ENCODE measurements at places on chromosomes 7 and 10.

DNA sequence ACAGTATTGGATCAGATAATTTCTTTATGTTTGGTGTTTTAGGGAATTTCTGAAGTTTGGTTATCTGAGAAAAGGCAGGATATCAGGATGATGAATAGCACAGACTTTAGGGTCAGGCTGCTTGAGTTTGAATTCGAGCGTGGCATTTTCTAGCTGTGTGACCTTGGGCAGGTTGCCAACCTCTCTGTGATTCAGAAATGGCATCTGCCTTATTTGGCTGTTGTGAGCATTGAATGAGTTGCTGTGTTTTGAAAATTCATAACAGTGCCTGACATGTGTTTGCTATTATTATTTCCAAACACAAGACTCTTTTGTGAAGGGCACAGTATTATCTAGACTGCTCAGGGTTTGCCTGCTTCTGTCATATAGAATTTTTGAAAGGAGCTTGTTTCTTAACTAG lies 66.9 kb downstream of the NXPH1 start:
- DNase-seq = no peak

GRCh38 chr7:70319057-70319456 lies 720.8 kb downstream of the AUTS2 start:
- no peak for DNase-seq

GRCh38 chr10:93973748-93974445 lies 19.8 kb upstream of the PLCE1 start:
- no peak for DNase-seq

DNA sequence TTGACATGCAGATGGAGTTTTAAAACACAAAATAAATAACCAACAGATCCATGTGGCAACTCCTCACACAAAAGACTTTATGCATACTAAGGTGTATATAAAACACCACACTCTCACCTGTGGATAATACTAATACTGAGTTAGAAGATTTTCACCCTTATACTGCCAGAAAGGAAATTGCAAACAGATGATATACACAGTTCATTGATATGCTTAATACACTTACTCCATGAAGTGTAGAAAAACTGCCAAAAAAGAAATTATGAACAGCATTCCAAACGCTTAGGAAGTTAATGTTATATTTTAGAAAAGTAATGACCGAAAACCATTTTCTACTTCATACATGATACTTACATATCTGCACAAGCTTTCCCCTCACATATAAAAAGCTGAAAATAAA lies 17.6 kb upstream of the SNX13 start:
- no peak for DNase-seq

DNA sequence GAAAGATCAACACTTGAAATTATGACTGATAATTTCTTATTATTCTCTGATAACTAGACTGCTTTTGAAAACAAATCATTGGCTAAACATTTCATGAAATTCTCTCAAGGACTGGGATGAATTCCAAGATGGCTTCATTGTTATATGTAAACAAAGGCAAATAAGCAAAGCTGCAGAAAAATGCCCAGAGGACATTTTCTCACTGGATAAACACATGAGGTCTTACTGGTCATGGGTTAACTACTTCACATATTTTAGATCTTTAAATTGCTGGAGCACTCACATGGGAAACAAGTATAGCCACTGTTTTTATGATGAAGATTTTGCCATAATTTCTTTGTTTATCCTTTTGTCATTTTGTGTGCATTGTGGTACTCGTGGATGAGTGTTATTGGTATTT lies 239.1 kb downstream of the PHF14 start:
- no peak for DNase-seq

DNA sequence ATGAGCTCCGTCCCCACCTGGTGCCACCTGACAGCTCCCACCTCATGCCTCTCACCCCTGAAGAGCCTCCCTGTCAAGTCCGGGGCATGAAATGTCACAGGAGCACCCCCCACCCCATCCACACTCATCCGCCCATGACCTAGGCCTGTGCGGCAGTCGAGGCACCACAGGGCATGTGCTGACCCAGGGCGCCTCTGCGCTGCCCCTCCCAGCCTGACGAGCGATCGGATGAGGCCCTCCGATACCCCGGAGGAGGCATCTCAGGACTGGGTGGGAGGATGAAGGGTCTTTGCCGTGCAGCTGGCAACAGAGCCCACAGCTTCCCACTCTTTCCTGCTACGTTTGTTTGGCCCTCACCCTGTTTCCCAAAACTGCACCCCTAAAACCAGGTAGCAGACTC lies 184.4 kb upstream of the TCERG1L start:
- no peak for DNase-seq

DNA sequence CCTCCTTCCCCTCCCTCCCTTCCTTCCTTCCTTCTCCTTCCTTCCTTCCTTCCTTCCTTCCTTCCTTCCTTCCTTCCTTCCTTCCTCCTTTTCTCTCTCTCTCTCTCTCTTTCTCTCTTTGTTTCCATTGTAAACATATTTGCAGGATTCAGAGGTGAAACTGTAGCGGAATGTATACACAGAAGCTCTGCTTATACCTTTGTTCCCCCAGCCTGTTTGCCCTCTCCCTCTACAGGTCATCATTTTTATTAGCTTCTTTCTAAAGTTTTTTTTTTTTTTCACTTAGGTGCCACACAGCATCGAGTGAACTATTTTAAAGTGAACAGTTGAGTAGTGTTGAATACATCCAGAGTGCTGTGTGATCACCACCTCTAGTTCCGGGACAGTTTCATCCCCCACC lies 20.7 kb downstream of the SDK1 start:
- no peak for DNase-seq

DNA sequence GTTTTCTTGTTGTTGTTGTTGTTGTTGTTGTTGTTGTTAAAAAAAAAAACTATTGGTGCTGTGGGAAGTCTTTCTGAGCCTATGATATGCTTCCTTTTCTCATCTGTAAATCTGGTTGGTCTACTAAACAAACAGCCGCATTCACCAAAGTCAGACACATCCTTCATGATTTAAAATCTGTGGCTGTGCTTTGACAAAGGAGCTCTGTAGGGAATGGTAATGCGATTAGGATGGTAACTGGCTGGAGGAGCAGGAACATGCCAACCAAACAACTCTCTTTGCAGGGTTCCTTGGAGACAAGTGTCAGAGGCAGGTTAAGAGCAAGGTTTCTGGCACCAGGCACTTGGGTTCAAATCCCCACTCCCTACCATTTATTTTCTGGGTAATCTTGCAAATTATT lies 14.9 kb upstream of the SP4 start:
- DNase-seq = no peak

GRCh38 chr7:6256677-6257535 lies 15.5 kb downstream of the CYTH3 start:
- DNase-seq = no peak

- DNase-seq = no peak
These were observed 470.7 kb downstream of the TFEC start for GRCh38 chr7:115559877-115560276.

DNA sequence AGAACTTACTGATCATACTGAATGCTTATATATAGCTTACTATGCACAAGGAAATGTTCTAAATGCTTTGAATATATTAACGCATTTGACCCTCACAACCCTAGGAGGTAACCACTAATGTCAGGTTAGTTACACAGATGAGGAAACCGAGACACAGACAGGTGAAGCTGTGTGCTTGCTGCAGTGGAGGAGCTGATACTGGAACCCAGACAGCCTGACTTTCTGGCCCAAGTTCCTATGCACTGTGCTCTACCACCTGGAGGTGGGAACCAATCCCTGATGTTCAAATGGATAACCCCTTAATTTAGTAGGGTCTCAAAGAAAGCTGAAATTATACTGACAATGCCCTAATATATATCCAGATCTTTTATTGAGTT lies 119.6 kb downstream of the SORBS1 start:
- DNase-seq = no peak

DNA sequence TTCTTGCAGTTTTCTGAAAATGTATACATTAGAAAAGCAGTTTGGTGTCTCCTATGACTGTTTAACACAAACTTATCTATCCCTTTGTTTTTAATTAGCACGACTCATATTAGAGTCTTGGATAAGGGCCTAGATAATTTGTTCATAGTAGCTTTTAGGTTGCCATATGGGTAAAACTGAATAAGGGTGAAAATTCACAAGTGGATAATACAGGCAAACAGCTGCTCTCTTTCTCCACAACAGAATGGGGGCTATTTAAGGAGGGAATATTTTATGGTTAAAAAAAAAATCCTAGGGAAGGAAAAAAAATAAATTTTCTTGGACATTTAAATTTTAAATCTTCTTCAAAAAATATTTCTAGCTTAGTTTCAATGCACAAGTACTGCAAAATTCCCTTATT lies 1416.1 kb downstream of the GATA3 start:
- DNase-seq = no peak

DNA sequence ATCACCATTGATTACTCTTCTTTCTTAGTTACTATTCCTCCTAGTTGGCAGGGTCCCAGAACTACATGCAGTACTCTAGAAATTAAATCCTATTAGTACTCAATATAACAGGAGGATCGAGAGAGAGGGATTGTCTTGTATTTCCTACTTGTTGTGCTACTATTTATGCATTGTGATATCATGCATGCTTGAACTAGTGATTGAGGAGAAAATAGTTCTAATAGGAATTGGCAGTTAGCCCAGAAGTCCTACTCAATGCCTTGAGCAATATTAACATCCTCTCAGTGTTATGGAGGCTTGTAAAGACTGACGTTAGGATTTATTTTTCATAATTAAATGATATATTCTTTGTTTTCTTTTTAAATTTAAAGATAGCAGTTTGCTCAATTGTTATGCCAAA lies 67.4 kb downstream of the FOXP2 start:
- DNase-seq = no peak

DNA sequence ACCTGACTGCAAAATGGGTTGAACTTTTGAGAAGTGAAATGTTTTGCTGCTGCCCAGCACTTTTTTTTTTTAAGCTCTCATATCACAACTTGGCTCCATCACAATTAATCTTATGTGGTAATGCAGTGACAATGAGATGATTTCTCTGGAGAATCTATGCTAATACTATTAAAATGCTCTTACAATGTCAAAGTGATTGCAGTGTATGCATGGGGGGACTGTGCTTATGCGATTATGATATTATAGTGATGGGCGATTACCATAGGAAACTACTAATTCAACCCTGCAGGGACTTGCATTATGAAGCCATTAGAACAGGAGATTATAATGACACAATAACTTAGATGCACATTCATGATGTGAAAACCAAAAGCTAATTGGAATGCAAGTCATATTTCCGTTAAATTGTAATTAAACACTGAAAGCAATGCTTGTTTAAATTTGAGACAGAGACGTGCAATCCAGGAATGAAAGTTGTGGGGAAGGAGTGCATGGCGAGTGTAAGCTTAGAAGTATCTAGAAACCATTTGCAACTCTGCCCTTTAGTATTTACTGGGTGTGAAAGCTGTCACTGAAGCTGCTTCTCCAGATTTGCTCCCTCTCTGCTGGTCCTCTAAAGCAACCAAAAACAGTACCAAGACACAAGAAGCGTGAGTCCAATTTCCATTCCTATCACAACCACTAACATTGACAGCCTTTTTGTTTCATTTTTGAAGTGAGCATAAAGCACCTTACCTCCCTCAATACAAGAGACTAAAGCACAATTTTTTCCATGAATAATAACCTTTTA lies 21.6 kb downstream of the PTER start:
- DNase-seq = no peak

DNA sequence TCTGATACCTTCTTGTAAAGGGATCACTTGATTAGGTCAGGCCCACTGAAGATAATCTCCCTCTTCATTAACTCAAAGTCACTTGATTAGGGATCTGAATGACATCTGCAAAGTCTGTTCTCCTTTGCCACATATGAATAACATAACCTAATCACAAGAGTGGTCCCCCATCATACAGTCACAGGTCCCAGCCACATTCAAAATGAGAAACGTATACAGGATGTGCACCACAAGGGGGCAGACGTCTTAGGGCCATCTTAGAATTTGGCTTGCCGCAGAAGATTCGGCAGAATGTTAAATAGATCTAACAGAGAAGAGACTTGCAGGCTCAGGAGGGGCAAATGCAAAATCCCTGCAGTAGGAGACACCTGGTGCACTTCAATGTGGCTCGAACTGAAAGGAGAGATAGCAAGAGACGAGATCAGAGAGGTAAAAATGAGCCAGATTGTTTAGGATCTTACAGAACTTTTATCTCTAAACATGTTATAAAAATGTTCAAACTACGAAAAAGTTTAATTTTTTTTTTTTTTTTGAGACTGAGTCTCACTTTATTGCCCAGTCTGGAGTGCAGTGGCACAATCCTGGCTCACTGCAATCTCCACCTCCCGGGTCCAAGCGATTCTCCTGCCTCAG lies 10.4 kb upstream of the SMC3 start:
- peak; percentile 66 for DNase-seq

GRCh38 chr7:35257251-35258124 lies 3.6 kb upstream of the TBX20 start:
- no peak for DNase-seq

DNA sequence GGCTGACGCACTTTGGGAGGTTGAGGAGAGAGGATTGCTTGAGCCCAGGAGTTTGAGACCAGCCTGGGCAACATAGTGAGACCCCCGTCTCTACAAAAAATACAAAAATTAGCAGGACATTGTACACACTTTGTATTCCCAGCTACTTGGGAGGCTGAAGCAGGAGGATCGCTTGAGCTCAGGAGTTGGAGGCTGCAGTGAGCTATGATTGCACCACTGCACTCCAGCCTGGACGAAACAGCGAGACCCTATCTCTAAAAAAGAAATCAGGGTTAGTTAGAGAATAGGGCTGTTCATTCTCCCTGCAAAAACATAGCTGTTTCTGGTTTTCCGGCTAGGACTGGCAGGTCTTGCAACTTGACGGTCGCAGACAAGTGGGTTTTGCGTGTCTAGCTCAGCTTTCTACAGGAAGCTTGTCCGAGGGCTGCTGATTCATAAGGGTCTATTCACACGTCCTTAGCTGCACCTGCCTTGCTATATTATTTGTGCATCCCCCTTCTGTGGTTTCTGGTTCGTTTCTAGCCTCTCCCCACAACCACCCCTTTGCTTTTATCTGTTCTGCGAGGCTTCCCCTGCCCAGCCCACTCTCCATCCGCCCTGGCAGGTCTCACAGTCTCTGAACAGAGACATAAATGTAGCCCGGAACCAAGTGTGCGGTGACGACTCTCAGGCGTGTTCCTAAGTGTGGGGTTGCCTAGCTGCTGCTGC lies 10.7 kb downstream of the AMZ1 start:
- DNase-seq = no peak

DNA sequence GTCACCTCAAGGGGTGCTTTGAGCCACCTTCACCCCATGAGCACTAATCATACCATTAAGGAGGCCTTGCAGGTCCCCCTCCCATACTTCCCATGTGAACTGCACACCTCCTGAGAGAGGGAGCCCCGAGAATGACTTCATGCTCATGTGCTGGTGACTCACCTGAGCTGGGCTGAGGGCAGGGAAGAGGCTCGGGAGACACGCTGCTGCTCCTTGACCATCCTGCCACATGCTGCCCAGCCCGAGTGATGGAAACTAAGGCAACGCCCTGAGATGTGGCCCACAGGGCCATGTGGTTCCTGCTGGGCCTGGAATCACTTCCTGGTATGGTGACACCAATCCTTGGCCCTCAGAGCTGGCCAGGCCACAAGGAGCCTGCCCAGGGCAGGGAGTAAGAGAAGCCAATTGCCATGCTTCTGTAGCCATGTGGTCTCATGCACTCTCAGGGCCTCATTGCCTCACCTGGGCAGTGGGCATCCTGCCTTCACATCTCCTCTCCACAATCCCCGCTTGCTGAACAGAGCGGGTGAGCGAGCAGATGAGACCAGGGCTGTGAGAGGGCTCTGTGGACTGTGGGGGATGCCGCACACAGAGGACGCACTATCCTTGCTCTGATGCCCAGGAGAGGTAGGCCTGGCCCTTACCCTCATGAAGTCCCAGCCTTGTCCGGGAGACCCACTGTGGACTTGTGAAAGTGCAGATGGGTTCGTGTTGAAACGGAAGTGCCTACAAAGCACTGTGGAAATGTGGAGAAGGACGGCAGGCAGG lies 18.3 kb upstream of the PPIF start:
- peak; percentile 11 for DNase-seq

- DNase-seq = no peak
These were observed 5.8 kb downstream of the MAT1A start for GRCh38 chr10:80283536-80284199.

All from erythroblast (primary cell).